ENCODE measurements at places on chromosomes 1 and 21.
A peak's percentile ranks its signal among the peaks of the same experiment; 100 is the strongest.

DNA sequence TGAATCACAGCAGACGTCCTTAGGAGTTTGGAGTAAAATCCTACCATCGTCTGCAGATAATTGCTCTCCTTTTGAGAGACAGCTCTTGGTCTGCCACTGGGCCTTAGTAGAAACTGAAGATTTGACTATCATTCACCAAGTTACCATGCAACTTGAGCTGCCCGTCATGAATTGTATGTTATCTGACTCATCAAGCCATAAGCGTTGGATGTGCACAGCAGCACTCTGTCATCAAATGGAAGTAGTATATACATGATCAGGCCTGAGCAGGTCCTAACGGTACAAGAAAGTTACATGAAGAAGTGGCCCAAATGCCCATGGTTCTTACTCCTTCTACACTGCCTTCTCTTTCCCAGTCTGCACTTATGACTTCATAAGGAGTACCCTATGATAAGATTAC, 317.8 kb downstream of the GPATCH2 start:
- DNase-seq, result no peak

- DNase-seq, result peak; percentile 59
Observed at GRCh38 chr1:226711976-226712741, 26.9 kb downstream of the ITPKB start.

DNA sequence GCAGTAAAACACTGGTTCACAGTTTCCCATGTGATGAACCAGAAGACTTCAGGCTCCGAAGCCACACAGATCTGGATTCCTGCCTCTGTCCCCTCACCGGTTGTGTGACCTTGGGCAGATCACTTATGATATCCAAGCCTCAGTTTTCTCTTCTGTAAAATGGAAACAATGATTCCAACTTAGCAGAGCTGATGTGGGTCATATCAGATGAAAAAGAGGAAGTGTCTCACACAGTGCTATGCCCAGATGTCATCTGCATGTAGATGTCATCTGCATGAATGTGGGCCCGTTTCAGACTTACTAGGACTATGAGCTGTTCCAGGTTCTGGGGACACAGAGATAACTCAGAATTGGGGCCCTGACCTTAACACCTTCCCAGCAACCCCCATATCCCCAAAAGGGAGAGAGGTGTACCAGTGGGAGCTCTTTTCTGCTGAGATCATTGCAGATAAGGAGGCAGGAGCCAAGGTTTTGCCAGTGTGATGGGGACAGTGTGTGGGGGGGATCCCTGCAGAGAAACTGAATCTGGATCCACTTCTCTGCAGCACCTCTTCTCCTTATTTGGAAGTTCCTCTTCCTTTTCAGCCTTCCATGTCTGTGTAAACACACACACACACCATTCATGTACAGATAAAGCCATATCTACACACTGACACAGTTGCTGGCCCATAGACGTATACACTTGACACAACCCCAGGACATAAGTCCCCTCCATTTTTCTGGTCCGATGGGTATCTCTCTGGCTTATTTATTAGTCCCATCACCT, 5.0 kb upstream of the ADGRB2 start:
- DNase-seq, result no peak

DNA sequence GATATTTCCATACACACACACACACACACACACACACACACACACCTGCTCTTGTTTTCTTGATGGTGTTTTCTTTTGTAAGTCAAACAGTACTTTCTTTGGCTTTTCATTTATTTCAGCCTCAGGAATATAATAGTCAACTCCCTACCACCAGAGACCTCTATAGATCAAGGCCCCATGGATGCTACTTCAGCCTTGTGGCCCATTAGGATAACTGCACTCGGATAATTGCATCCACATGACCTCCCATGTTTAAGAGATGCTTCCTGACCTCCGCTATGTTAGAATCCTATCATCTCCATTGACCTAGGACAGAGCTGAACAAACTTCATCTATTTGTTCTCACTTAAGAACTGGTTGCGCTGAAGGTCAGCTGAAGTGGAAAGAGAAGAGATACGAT, 1094.0 kb upstream of the B3GALT2 start:
- DNase-seq, result no peak

- DNase-seq, result no peak
Observed at GRCh38 chr1:70411360-70411844, 334 bp downstream of the CTH start.

GRCh38 chr1:29620631-29621030, 384.3 kb downstream of the PTPRU start:
- DNase-seq, result no peak

DNA sequence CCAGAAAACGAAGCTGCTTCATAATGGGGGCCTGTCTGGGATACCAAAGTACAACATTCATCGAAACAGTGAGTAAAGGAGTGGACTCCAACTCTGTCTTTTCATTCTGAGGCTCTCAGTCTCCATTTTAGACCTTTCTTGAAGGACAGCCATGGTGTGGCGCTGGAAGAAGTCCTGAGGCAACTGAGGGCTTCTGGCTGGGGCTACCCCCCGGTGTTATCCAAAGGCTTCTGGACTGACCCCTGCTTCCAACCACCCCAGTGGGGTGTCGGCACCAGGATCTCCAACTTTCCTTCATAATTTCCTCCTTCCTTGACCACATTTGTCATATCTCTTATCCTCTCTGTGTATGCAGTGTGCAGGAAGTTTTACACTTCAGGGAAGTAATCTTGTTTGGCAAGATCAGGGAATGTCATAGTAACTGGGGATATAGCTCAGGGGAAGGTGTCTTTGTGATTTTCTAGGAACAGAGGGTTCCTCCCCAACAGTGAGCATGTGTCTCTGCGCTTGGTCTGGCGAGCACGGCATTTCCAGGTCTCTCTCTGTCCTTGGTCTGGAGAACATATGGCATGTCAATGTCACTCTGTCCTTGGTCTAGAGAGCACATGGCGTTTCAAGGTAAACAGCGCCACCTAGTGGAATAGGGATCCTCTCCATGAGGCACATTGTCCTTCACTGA, 19.4 kb upstream of the BSDC1 start:
- peak; percentile 87 for DNase-seq

DNA sequence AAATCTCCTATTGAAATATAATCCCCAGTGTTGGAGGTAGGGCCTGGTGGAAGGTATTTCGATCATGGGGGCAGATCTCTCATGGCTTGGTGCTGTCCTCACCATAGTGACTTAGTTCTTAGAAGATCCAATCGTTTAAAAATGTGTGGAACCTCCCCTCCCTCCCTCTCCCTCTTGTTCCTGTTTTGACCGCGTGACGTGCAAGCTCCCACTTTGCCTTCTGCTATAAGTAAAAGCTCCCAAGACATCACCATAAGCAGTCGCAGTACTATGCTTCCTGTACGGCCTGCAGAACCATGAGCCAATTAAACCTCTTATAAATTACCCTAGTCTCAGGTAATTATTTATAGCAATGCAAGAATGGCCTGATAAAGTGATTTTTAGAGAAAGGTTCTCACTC, 10.9 kb upstream of the RGS2 start:
- DNase-seq, result no peak

DNA sequence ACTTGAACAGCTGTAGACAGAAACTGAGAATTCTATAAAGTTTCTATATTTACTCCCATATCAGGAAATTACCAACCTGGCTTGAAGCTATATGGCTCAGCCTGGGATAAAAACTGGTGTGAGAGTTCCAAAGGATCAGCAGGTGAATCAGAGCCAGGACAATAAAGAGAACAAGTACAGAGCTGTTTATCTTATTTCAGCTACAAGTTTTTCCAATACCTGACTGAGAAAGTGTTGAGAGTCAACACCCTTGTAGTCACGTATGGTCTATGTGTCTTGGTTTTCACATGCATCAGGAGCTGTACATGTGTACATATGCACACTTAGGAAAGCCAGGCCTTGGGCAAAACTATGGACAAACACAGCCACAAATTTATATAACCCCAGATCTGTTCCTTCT, 40.7 kb upstream of the CXADR start:
- DNase-seq, result no peak

- peak; percentile 40 for DNase-seq
Observed at GRCh38 chr1:46394108-46394871, at the start of gene FAAH. Gene FAAH, plus strand, starts transcription at chr1:46394317. Its CDS starts 32 bp downstream, at chr1:46394349.

- no peak for DNase-seq
Observed at GRCh38 chr1:19045898-19046880, 89.7 kb upstream of the IFFO2 start.

DNA sequence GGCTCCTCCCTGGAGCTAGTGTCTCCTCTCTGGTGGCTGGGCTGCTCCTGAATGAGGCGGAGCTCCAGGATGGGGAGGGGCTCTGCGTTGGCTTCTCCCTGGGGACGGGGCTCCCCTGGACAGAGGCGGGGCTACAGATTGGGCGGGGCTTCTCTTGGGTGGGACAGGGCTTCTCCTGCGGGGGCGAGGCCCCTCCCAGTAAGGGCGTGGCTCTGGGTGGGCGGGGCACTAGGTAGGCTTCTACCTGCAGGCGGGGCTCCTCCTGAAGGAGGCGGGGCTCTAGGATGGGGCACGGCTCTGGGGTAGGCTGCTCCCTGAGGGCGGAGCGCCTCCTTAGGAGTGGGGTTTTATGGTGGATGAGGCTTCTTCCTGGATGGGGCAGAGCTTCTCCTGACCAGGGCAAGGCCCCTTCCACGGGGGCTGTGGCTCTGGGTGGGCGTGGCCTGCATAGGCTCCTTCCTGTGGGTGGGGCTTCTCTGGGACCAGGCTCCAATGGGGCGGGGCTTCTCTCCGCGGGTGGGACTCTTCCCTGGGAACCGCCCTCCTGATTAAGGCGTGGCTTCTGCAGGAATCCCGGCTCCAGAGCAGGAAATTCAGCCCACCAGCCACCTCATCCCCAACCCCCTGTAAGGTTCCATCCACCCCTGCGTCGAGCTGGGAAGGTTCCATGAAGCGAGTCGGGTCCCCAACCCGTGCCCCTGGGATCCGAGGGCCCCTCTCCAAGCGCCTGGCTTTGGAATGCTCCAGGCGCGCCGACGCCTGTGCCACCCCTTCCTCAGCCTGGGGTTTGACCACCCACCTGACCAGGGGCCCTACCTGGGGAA, 22.7 kb upstream of the ARF1 start:
- peak; percentile 78 for DNase-seq

- DNase-seq, result no peak
Observed at GRCh38 chr1:60160141-60160540, 86.6 kb upstream of the C1orf87 start.

DNA sequence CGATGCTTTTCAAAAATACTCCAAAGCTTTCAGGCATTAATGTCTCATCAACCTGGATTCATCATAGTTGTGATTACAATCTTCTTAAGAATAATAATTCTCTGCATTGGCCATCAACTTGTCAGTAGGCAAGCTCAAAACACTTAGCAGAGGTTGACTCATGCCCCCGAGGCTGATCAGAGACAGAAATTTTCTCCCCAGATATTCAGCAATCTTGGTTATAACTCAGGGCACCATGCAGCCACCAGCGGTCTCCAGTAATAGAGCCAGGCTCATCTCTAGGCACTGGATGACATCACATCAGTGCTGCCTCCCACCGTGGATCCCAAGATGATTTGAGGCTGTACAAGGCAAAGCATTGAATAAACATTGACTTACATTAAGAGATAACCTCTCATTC, 14.3 kb upstream of the IFFO2 start:
- no peak for DNase-seq

DNA sequence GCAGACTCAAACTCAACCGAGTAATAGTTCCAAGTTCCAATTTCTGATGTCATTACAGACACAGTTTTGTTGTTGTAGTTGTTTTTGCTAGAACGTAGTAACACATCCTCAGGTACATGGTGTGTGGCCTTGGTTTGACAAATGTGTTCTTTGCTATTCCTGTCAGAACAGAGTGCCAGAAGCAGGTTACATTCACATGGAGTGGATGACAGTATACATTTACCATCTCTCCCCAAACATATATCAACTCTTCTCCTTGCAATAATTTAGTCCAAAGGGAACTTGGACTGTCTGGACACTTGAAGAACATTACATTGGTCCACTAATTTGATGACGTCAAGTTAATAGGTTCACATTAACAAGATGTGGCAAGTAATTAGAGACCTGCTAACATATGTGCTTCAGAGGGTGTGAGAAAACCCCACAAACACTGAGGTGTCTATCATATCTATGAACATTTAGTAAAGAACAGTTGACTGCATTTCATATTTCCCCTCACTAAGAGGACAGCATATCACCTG, 44.6 kb upstream of the ZBTB18 start:
- DNase-seq, result no peak

DNA sequence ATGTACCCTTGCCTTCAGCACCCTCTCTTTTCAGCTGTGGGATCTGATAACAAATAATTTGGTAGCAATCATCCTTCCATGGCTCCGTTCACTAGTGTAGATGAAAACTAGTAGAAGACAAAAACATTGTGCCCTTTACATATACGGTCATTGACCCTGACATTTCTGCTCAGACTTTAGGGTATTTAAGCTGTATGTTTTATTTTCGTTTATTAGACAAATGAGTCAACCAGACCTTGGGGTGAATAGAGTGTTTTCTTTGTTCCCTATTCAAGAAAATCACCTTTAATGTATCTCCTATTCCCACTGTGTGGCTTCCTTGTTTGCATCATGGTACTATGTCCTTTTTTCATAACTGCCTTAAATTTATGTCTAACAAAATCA, 187.3 kb downstream of the VAV3 start:
- no peak for DNase-seq

GRCh38 chr21:45507888-45508508, 34.2 kb downstream of the SLC19A1 start:
- DNase-seq, result no peak

DNA sequence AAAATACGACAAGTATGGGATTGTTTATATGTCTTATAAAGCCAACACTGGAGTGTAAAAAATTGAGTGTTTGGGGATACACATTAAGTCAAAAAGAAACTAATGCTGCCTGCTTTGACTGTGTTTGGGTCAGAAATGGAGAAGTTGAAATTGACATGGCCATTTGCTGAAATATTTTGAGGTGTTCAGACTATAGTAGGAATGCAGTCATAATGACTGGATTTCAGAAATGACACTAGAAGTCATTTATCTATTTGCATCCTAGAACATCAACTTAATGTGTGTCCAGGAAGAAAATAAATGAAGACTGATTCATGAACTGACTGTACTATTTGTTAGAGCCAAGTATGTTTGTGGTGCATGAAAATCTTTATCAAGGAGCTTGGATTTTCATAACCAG, 28.4 kb downstream of the RASAL2 start:
- DNase-seq, result no peak

GRCh38 chr1:48967318-48967717, 190.6 kb upstream of the BEND5 start:
- no peak for DNase-seq

DNA sequence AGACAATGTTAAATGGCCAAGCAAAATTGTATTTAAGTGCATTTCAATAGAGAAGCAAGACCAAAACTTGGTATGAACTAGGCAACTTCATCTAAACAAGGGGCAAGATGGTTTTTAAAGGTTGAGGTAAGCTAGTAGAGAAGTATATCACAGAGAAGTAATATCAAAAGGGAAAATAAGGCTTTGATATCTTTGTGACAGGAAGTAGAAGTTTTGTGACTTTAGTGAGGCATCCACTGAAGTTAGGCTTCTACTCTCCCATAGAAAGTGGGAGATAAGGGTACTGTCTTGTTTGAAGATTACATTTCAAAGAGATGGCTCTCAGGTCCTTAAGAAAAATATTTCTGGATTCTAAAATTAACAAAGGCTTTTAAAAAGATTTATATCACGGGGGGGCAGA, 8.9 kb downstream of the OR10T2 start:
- no peak for DNase-seq
